LNCaP clone FGC (cell line): ENCODE measurements at places on chromosomes 12 and 14.

DNA sequence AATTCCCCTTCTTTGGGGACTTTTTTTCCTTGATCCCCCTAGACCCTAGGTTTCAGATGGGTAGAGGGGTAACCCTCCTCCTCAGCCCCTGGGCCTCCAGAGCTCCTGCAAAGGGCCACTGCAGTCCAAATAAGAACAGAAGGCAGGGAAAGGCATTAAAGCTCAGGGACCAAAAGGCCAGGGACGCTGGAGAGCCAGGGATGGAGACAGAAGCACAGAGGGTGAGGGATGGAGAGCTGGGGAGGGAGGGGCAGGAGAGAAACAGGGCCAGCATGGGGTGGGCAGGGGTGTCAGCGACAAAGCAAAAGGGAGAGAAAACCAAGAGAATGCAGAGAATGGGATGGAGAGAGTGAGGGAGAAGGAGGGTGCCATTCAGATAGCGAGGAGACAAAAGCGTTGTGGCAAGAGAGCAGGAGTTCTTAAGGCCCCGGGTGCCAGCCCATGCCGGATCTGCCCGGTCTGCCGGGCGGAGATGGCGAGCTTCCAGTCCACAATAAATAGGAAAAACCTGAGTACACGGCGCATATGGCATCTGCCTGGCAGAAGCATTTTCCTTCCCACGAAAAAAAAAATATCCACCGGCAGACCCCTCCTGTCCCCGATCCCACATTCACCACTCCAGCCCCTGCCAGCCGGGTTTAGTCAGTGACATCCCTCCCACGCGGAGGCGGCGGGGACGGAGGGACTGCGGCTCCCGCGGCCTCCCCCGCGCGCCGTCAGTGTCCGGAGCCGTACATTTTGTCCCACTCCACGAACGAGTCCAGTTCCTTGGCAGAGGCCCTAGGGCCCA lies 28.6 kb downstream of the FIGNL2 start:
- DNase-seq: no peak

DNA sequence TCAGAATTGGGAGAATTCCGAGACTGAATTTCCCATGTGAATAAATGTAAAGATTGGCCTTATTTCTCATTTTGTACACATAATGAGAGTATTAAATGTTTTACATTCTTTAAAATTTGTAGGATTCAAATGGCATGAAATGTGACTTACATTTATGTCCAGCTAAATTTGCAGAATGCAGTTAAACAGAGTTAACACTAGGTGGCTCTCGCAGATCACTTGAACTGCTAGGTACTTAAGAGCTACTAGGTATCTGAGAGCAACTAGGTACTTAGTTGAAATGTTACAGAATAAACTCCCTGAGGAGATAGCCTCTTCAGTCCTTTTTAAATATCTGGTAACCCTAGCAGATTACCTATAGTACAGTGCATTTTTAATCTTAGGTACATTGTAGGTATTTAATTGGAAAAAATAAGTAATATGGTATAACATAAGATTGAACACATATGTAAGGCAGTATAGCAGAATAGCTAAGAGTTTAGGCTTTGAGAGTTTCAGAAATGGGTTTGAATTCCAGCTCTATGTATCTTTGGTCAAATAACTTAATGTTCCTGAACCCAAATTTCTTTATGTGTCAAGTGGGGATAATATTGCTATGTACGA lies 73.8 kb downstream of the KIAA0586 start:
- peak; percentile 52 for DNase-seq

DNA sequence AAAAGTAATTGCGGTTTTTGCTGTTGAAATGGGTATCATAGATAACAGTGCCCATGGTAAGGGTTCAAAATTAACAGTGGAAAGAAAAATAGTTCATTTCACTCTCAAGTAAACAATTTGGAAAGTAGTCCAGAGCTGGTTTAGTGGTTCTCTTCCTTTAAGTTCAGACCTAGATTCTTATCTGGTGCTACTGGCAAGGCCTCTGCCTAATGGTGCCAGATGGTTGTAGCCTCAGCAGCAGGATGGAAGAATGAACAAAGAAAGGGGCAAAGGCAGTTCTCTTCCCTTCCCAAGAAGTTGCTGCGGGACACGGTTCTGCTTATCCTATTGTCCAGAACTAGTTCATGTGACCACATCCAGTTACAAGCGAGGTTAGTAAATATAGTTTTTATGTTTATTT lies 10.5 kb downstream of the ARG2 start:
- DNase-seq: peak; percentile 56

- DNase-seq: no peak
Measured at GRCh38 chr14:24422694-24423601, 6.5 kb downstream of the CBLN3 start.

- DNase-seq: peak; percentile 100
Measured at GRCh38 chr12:133080026-133080367, 726 bp upstream of the ZNF140 start.

DNA sequence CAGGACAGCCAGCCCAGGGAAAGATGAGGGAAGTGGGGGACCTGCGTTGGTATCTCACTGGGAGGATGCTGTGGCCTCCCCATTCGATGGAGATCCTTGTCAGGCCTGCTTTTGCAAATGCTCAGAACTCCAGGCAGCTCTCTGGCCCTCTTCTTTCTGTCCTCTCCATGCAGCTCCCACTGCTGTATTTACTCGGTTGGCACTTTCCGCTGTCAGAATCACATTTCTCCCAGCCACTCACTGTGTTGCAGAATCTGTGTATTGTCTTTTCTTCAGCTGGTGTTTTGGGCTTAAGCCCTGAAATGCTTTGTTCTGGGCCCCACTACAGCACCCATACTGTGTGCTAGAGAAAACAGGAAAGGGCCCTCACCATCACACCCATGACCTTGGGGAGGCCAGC lies 401.1 kb downstream of the RGS6 start:
- no peak for DNase-seq

GRCh38 chr12:75129275-75129674 lies 80.4 kb downstream of the KCNC2 start:
- peak; percentile 91 for DNase-seq

- no peak for DNase-seq
Measured at GRCh38 chr14:42112108-42112507, 505.4 kb downstream of the LRFN5 start.

DNA sequence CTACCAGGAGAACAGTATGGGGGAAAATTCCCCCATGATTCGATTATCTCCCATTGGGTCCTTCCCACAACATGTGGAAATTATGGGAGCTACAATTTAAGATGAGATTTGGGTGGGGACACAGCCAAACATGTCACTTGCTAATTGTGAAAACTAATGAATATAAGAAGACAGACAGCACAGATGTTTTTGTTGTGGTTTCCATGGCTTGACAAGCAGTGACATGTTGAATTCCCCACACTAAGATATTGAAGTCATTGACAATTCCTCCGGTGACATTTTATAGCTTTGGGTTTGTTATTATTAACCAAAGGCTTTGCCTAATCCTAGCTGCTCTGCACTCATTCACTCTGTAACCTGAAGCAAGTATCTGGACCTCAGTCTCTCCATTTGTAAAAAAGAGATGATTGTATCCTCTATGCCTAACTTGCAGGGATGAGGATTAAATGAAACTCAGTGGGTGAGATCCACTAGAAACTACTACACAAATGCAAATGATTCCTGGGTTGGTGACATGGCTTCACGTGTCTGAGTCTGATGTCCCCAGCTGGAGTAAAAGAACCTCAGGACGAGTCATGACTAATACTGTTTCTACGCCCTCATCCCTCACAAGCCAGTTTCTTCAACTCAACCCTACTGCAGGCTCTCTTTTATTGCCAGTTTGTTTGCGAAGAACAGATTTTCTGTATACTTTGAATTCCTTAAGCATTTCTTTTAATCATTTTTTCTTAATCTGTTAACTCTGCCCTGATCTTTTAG lies 71.6 kb downstream of the ASCL1 start:
- DNase-seq: no peak

GRCh38 chr12:32390572-32391219 lies 8.7 kb upstream of the FGD4 start:
- no peak for DNase-seq

- DNase-seq: peak; percentile 32
Measured at GRCh38 chr12:10718279-10718821, 4.8 kb downstream of the YBX3 start.

- no peak for DNase-seq
Measured at GRCh38 chr12:108685469-108686260, 45.7 kb downstream of the CORO1C start.
